Sigmoid colon (tissue), 7 donors: ENCODE measurements at places on chromosomes 16 and 17. TPM values are rescaled to one million over a fixed set of nuclear protein-coding genes. Genes with fewer than 3 reads are reported as not detected.

Gene SALL1
- total RNA-seq: not detected

Gene CEP295NL
- 1.3 TPM for total RNA-seq

Gene CD300LD
- not detected for total RNA-seq

Gene TAC4
- total RNA-seq: not detected

Gene TEX19
- not detected for total RNA-seq

Gene ZNF385C
- total RNA-seq: 0.33 TPM

DNA sequence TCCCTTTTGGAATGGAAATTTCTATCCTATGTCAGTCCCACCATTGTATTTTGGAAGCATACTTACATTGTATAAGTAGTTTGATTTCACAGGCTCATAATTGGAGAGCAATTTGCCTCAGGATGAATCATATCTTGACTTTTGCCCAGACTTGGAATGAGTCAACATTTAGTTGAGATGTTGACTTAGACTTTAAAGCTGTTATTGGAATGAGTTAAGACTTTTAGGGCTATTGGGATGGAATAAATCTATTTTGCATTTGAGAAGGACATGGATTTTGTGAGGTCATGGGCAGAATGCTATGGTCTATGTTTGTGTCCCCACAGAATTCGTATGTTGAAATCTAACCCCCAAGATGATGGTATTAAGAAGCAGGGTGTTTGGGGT, 12.2 kb upstream of the ZNF594 start:
- DNase-seq: no peak

GRCh38 chr17:41549596-41550039, 21.5 kb upstream of the KRT19 start:
- no peak for DNase-seq

- no peak for DNase-seq
Observed at GRCh38 chr16:67767953-67768352, 38.4 kb downstream of the RANBP10 start.

DNA sequence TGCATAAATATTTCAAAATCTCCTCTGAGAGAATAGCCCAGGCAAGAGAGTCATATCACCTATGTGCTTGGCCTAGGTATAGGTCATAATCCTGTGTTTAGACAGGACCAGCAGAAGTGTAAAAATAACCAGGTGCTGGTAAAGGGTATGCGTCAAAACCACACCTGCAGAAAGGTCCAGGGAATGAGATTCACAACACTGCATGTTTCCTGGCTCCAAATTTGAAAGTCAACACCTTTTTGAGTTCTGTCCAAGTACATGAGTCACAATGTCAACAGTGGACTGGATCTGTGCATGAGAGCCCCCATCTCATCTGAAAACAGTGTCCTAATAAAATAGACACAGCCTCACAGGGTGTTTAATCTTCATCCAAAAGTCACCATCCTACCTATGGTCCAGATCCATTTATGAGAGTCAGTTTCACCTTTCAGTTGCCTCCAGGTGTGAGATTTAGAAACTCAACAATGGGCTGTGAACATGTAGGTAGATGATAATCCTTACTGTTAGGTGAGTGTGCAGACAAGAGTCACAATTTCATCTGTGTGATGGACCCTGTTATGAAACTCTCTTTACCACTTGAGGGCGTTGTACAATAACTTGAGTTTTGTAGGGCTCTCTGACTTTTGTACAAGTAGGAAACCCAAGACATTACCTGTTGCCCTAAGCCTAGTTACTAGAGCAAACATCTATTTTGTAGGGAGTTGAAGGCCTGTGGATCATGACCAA, 2100.7 kb downstream of the TP53TG3F start:
- no peak for DNase-seq

- DNase-seq: peak; percentile 25
Observed at GRCh38 chr16:84499638-84500037, 4.8 kb downstream of the MEAK7 start.

GRCh38 chr16:87645802-87646201, 43.5 kb downstream of the JPH3 start:
- DNase-seq: no peak
